WTC11 (cell line): ENCODE measurements at places on chromosomes 6 and 20.

GRCh38 chr6:96631248-96631647 lies 68.3 kb downstream of the FHL5 start:
- DNase-seq = no peak

GRCh38 chr20:63547725-63548480 lies at the start of gene SRMS:
Gene SRMS, minus strand, starts transcription at chr20:63547749. Its CDS starts 286 bp downstream, at chr20:63547463.
- peak; percentile 38 for DNase-seq

- no peak for DNase-seq
Measured at GRCh38 chr6:110282412-110282811, 75.7 kb downstream of the METTL24 start.

GRCh38 chr20:31508517-31509244 lies 5.6 kb upstream of the HM13 start:
- DNase-seq = no peak

DNA sequence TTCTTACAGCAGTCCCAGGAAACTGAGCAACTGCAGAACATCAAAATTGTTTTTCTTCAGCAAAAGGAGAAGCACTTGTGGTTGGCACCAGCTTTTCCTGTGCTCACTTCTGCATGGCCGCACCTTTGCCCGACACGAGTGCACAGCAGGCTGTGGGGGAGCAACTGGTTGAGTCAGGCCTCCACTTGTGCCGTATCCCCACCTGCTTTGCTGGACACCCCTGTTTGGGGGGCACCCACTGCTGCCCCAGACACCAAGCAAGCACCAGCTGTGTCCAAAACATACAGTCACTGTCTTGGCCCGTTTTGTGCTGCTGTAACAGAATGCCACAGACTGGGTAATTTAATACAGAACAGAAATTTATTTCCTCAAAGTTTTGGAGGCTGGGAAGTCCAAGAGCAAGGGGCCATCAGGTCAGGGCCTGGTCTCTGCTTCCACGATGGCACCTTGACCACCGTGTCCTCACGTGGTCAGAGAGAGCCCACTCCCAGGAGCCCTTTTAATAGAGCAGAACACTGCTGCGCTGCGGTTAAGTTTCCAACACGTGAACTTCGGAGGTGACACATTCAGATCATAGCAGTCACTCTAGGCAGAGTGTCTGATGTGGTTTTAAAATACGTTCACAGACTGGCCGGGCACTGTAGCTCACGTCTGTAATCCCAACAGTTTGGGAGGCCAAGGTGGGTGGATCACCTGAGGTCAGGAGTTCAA lies 8.7 kb upstream of the GMEB2 start:
- no peak for DNase-seq

GRCh38 chr6:162798546-162799266 lies 70.9 kb downstream of the PACRG start:
- DNase-seq = no peak

DNA sequence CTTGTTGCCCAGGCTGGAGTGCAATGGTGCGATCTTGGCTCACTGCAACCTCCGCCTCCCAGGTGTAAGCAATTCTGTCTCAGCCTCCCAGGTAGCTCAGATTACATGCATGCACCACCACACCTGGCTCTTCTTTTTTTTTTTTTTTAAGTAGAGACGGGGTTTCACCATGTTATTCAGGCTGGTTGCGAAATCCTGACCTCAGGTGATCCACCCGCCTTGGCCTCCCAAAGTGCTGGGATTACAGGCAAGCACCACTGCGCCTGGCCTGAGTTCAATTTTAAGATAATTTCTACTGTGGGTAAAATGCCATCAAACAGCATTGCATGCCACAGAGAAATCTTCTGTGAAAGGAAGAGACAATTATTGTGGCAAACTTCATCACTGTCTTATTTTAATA lies 633.1 kb downstream of the KIF16B start:
- no peak for DNase-seq

DNA sequence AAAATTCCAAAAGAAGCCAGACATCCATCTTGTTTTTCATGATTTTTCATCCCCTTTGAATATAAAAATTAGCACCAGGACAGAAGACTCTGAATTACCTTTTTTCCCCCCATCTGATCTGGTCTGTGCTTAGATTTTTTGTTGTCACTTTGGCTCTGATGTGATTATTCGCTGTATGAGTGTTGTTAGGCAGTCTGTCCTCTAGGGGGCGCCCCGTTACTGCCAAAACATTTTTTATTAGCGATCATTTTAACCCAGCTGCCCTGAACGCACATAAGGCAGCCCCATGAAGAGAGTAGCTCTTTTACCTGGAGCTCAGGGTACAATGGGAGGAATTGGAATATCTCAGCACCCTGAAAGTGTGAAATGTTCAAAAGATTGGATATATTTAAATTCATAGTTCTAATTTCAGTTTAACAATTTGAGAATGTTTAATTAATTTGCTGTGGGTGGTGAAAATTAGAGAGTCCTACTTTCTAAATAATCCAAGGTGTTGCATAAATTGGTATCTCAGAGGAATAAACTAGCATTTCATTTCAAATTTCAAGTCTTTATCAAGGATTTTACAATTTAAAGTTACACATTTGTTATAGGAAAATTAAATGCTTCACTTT lies 60.8 kb downstream of the PRPH2 start:
- DNase-seq = peak; percentile 78

GRCh38 chr6:29723262-29723665 lies at the start of gene HLA-F:
Gene HLA-F, plus strand, starts transcription at chr6:29723434. Its CDS starts 30 bp downstream, at chr6:29723464.
- peak; percentile 73 for DNase-seq

GRCh38 chr6:40410821-40411220 lies 176.3 kb downstream of the LRFN2 start:
- no peak for DNase-seq

GRCh38 chr6:37818536-37819176 lies 871 bp upstream of the ZFAND3 start:
- DNase-seq = peak; percentile 94

GRCh38 chr20:6100246-6100645 lies 22.6 kb downstream of the FERMT1 start:
- DNase-seq = no peak
